A549 treated with ZK216348 at 1 μM for 4 hours (cell line): ENCODE measurements at places on chromosomes 3 and 15. TPM values are rescaled to one million over a fixed set of nuclear protein-coding genes. Genes with fewer than 3 reads are reported as not detected.

The C2CD4A gene
- 0.09 to 0.18 TPM (median 0.15 TPM) in 4 of 5 replicates, not detected in the other for total RNA-seq

The MYL3 gene
- 0.16 TPM in 1 of 5 replicates, not detected in the others for total RNA-seq

The CLPX gene
- 42.7 to 63.1 TPM (median 53.0 TPM) in 5 replicates for total RNA-seq

The GOLGA8O gene
- 0.21 to 0.61 TPM (median 0.32 TPM) in 5 replicates for total RNA-seq

The ECE2 gene
- total RNA-seq = not detected in 5 replicates

The INTS14 gene
- 42.4 to 44.8 TPM (median 43.8 TPM) in 5 replicates for total RNA-seq

The GOLGA8R gene
- 0.14 to 0.34 TPM (median 0.24 TPM) in 5 replicates for total RNA-seq

The TM4SF18 gene
- 31.6 to 39.5 TPM (median 34.5 TPM) in 5 replicates for total RNA-seq

The HEG1 gene
- total RNA-seq = 5.0 to 10.0 TPM (median 7.3 TPM) in 5 replicates

The FOXL2 gene
- total RNA-seq = 2.5 to 6.0 TPM (median 4.8 TPM) in 5 replicates

The C3orf70 gene
- total RNA-seq = 0.02 to 0.04 TPM in 2 of 5 replicates, not detected in the others

The PRKCI gene
- 11.0 to 19.9 TPM (median 18.0 TPM) in 5 replicates for total RNA-seq

The UNC45A gene
- 36.7 to 64.4 TPM (median 55.7 TPM) in 5 replicates for total RNA-seq

The SLC6A1 gene
- total RNA-seq = not detected in 5 replicates

The SH3GL3 gene
- 0.49 to 1.3 TPM (median 0.71 TPM) in 5 replicates for total RNA-seq

The HCLS1 gene
- 0.11 to 0.19 TPM (median 0.18 TPM) in 3 of 5 replicates, not detected in the others for total RNA-seq

The IFT57 gene
- total RNA-seq = 34.1 to 51.3 TPM (median 40.3 TPM) in 5 replicates

The CFAP100 gene
- total RNA-seq = not detected in 5 replicates

The PLXND1 gene
- total RNA-seq = 66.4 to 104 TPM (median 90.5 TPM) in 5 replicates

The P2RY13 gene
- total RNA-seq = not detected in 5 replicates

The HTR3E gene
- total RNA-seq = not detected in 5 replicates

The PAK6 gene
- 0.09 to 0.38 TPM (median 0.29 TPM) in 5 replicates for total RNA-seq

The CACNA2D2 gene
- total RNA-seq = 0.15 to 0.69 TPM (median 0.66 TPM) in 5 replicates

The EFHB gene
- total RNA-seq = 0.53 to 1.6 TPM (median 0.75 TPM) in 5 replicates

The DNAH12 gene
- 0.08 to 0.21 TPM (median 0.15 TPM) in 3 of 5 replicates, not detected in the others for total RNA-seq

The C3orf80 gene
- total RNA-seq = 1.5 to 2.1 TPM (median 1.8 TPM) in 5 replicates

The RLBP1 gene
- not detected in 5 replicates for total RNA-seq

The IL5RA gene
- not detected in 5 replicates for total RNA-seq

The TBCCD1 gene
- total RNA-seq = 5.2 to 6.9 TPM (median 6.6 TPM) in 5 replicates

The TMIE gene
- total RNA-seq = 0.09 to 0.11 TPM in 2 of 5 replicates, not detected in the others

The BOC gene
- total RNA-seq = 5.6 to 7.1 TPM (median 6.2 TPM) in 5 replicates

The GPR27 gene
- 2.5 to 4.1 TPM (median 3.1 TPM) in 5 replicates for total RNA-seq

The SLC15A2 gene
- total RNA-seq = 0.02 to 0.95 TPM (median 0.16 TPM) in 4 of 5 replicates, not detected in the other

The SKOR1 gene
- total RNA-seq = 0.05 to 0.08 TPM (median 0.06 TPM) in 4 of 5 replicates, not detected in the other

The ONECUT1 gene
- 0.11 to 0.51 TPM (median 0.26 TPM) in 4 of 5 replicates, not detected in the other for total RNA-seq

The ZNF860 gene
- 0.90 to 2.3 TPM (median 1.4 TPM) in 5 replicates for total RNA-seq

The CIDEC gene
- 26.1 to 42.7 TPM (median 29.8 TPM) in 5 replicates for total RNA-seq

The CKMT1B gene
- total RNA-seq = 2.2 to 4.7 TPM (median 3.7 TPM) in 5 replicates
